Stimulated activated CD4-positive, alpha-beta T cell treated with anti-CD3 and anti-CD28 coated beads, Interleukin-1b, Interleukin-23, amount 100 ng/mL, for 1 hour (primary cell): ENCODE measurements at places on chromosomes 13 and 19.

DNA sequence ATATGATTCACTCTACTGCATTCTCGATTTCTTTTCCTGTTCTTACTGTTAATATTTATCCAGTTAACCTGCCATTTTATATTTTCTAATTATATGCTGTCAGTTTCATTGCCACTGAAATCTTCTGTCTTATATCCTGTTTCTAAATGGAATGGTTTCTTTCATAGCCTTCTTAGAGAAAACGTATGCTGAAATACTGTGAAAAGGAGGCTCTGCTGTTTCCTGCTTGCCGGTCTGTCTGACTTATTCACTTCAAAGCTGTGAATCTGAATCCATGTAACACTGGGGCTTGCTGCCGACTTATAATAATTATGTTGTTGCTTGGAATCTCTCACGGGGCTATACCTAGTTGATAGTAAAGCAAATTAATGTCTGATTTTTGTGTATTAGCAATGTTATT lies 80.0 kb downstream of the GPR12 start:
- DNase-seq = no peak

GRCh38 chr13:89828506-89828905 lies 1519.0 kb upstream of the MIR17HG start:
- no peak for DNase-seq

- no peak for DNase-seq
Measured at GRCh38 chr13:93341517-93341916, 114.9 kb downstream of the GPC6 start.

DNA sequence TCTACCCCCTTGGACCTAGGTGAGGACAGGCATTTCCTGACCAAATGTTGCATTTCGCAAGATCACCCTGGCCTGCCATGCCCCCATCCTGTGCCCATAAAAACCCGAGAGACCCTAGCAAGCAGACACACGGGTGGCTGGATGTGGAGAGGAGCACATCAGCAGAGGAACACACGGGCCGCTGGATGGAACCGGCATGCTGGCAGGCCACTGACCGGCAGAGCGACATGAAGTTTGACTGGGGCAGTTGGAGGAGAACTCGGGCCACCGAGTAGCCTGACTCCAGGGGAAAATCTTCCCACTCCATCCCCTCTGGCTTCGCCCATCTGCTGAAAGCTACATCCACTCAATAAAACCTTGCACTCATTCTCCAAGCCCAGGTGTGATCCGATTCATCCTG lies 329.3 kb downstream of the FGF9 start:
- DNase-seq = no peak

DNA sequence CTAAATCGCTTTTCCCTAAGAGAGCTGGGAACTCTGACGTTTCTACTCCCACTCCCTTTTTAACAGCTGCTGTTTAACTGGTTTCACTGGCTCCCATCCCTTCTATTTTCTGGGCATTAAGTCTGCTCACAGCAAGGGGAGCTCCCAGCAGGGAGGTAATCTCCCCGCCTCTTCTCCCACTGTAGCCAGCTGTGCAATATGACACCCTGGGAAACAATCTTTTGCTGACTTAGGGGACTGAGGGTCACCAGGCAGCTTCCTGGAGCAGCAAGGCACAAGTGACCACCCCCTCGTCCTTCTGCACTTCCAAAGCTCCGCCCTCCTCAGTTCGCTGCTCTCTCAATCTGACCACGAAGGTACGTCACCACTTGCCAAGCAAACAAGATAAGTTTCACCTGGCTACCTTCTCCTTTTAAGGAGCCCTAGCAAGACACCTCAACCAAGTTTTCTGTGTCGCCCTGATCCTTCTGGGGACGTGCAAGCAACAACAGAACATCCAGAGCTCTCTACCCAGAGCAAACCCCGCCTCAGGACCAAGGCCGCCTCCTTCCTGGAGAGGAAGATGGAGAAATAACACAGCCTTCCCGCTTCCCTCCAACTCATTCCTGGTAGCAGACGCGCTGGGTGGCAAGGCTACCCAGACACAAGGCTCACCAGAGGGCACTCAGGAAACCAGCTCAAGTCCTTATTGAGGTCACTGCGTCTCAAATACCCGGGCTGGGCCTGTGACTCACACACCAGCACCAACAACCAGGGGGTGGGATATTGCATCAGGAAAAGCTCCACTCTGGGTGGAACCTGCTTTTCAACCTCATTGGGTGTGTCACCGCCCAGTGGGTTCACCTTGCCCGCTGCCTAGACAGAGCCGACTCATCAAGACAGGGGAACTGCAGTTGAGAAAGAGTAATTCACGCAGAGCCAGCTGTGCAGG lies 92.4 kb downstream of the STK24 start:
- peak; percentile 68 for DNase-seq

- DNase-seq = no peak
Measured at GRCh38 chr13:48879432-48879831, 96.3 kb upstream of the FNDC3A start.

- DNase-seq = no peak
Measured at GRCh38 chr13:98201984-98202383, 24.9 kb upstream of the RNF113B start.

DNA sequence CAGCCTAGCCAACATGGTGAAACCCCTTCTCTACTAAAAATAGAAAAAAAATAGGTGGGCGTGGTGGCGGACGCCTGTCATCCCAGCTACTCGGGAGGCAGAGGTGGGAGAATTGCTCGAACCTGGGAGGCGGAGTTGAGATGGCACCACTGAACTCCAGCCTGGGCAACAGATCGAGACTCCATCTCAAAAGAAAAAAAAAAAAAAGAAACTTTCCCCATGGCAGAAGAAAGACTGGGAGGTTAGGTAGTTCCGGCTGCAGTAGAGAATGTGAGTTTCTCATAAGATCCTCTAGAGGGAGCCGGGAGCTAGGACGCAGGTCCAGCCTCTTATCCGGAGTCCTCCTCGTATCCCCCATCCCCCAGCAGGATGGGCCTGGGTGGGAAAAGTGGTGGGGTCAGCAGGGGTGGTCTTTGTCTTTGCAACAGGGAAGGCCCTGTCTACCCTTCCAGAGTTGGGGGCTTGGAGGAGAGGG lies 13.2 kb upstream of the CREB3L3 start:
- no peak for DNase-seq

- no peak for DNase-seq
Measured at GRCh38 chr13:77545626-77546412, 10.3 kb downstream of the SCEL start.

GRCh38 chr19:1651568-1652291 lies 685 bp downstream of the TCF3 start:
- DNase-seq = no peak

DNA sequence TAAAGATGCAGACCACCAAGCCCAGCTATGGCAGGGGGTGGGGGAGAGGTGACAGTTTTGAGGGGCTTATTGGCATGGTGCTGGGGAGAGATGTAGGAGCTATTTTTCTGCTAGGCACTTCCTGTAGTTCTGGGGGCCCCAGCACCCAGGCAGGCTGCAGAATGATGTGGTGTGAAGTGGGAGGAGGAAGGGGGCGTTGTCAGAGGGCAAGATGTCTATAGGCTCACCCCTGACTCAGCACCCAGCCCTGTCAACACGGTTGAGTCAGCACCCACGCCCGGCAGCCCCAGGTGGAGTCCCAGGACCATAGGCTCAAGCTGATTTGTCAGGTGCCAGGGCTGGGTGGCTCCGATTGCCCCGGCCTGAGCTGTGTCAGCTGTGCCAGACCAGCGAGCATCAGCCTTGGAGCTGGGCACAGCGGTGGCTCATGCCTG lies 5.8 kb downstream of the KLF2 start:
- peak; percentile 87 for DNase-seq

- no peak for DNase-seq
Measured at GRCh38 chr13:73924607-73925006, 209.6 kb downstream of the KLF12 start.

DNA sequence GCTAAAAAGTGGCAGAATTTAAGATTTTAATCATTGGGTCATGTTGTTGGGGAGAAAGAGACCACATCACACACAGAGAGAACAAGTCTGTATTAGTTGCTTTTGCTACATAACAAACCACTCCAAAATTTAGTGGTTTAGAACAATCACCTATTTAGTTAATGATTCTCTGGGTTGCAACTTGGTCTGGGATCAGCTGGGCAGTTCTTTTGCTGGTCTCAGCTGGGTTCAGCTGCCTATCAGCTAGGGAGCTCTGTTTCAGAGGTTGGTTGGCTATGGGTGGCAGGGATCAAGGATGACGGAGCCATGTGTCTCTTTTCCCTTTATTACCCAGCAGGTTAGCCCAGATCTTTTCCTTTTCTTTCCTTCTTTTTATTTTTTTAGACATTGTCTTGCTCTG lies 8.9 kb downstream of the PINLYP start:
- no peak for DNase-seq

DNA sequence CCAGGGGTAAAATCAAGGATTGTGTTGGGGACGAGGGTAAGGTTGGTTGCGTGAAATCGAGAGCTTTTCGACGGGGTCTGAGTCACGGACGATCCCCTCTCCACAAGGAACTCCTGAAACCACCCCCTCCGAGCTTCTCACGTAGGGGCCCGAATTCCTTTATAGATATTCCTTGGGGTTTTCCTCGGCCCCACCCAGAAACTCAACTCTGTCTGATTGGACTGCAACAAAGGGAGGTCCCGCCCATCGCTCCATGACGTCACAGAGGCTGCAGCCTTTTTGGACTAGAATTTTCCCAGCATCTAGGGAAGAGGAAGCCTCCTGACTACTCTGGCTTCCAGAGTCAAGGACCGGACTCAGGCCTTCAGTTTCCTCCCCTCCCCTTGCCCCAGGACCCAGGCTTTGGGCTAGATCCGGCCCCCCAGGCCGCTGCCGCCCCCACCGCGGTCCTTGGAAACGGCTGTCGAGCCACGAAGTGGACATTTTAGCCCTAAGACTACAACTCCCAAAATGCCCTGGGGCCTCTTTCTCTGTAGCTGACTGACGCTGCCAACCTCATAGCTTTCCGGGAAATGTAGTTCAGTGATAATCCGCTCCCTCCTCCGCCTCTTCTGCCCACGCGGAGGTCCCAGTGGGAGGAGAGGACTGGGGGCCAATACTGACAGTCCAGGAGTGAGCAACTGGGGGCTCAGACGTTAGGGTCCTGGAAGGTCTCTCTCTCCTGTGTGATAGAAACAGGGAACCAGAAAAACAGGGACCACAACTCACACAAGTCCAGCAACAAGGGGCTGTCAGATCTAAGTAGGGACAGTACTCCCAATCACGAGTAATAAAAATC lies at the start of gene IZUMO1:
Gene IZUMO1, minus strand, starts transcription at position 172 of the 838 bp plus-strand sequence. CDS start 1,050 bp downstream, outside the sequence.
- no peak for DNase-seq

DNA sequence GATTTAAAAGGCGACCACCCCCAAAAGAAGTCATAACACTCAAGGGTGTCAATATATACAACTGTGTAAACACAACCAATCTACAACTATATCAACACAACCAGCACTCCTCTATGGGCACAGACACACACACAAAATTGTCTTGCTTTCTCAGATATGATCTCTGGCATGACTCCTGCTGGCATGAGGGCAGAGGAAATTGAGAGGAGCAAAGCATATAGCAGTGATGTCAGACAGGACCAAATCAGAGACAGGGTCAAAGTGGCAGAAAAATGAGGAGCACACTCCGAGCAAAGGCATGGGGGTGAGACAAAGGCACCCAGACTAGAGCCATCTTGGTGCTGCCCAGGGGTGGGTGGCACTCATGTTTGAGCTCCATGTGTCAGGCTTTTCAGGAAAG lies 9.6 kb downstream of the IRGQ start:
- DNase-seq = no peak

DNA sequence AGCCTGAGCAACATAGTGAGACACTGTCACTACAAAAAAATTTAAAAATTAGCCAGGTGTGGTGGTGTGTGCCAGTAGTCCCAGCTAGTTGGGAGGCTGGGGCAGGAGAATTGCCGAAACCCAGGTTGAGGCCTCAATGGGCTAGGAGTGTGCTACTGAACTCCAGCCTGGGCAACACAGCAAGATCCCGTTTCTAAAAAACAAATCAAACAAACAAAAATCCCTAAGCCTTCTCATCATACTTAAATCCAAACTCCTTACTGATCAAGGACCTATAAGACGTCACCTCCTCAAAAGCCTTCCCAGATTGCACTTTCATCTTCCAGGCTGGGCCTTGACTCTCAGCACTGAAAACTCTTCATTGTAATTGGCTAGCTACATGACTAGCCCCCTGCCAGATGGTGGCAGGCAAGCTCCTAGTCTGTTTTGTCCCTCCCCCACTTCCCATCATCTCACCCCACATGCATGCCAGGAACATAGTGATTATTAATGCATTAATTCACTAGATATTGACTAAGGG lies 17.5 kb upstream of the NANOS3 start:
- DNase-seq = no peak

- DNase-seq = no peak
Measured at GRCh38 chr13:38900188-38900587, 90.4 kb downstream of the STOML3 start.

DNA sequence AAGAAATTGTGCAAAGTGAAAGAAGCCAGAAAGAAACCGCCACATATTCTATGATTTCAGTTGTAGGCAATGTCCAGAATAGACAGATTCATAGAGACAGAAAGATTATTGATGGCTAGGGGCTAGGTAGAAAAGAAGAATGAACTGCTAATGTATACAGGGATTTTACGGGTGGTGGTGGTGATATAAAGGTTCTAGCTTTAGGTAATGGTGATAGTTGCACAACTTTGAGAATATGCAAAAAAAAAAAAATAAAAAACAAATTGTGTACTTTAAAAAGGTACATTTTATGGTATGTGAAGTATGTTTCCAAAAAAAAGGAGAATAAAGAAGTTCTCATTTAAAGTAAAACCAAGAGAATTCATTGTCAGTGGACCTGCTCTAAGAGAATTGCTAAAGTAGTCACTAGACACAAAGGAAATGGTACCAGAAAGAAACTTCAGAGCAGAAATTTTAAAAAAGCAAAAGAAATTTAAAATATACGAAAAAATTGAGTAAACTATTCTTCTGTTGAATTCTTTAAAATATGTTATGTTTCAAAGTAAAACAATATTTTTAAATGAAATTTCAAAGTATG lies 680.1 kb downstream of the UQCRFS1 start:
- no peak for DNase-seq

- peak; percentile 17 for DNase-seq
Measured at GRCh38 chr13:29707876-29708543, 112.5 kb upstream of the SLC7A1 start.

GRCh38 chr13:32117001-32117400 lies 85.4 kb downstream of the FRY start:
- no peak for DNase-seq

DNA sequence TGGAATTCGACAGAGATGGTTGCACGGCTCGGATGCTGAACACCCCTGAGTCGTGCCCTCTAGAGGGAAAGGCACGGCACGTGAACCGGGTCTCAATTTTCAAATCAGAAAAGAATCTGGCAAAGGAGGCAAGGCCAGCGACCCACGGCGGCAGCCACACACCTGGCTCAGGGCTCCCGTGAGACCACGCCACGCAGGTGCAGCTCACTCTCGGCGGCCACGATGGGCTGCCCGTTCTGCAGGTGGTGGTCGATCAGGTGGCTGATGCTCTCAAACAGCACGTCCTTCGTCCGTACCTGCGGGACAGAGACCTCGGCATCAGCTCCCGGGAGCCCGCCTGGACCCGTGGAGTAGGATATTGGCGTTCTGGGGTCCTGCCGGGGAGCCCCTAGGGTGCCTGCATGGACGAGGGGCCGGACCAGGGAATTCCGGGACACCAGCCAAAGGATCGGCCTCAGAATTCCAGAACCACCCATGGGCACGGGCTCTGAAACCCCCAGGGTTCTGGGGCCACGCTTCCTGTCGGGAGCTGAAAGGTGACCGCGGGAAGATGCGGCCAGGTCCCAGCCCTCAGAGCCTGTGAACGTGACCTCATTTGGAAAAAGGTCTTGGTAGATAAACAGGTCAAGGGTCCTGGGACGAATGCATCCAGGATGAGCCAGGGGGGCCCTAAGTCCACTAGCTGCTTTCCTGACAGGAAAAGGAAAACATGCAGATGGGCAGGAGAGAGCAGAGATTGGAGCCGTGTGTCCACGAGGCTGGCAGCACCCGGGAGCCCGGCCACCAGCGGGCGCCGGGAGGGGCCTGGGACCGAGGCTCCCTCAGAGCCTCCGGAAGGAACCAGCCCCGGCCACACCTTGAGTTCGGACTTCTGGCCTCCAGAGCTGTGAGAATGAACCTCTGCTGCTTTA lies 10.1 kb upstream of the C2CD4C start:
- DNase-seq = no peak
